ENCODE measurements at places on chromosomes 11 and 22.

DNA sequence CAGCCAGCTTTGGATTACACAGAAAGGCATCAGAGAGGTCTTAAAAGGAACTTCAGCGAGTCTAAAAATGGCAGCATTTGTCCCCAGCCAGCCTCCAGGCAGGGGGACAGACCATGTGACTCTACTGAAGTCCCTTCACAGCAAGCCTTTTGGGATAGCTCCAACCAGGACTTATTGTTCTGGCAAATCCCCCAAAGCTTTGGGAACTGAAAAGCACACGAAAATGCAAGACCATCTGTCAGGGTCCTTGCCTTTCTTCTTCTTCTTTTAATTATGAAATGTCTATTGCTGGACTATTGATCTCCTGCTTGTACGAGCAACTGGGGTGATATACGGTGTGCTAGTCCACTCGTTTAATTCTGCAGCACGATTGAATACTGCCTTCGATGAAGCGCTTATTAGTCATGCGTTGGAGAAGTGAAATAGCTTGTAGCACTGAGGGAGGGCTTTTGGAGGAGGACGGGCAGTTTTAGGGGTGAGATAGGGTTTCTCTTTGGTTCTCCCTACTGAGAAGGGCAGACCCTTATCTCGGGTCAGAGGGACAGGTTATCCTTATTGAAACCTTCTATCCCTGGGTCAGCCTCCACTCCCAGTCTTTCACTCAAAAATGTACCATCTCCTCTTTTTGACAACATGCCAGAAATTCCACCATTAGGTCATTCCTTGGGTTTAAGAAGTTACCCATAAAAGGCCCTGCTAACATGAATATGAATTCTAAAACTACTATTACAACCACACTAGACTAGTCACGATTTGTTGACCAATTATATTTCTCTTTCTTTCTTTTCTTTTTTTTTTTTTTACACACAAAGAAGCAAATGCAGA, 416.4 kb downstream of the MIAT start:
- no peak for DNase-seq

DNA sequence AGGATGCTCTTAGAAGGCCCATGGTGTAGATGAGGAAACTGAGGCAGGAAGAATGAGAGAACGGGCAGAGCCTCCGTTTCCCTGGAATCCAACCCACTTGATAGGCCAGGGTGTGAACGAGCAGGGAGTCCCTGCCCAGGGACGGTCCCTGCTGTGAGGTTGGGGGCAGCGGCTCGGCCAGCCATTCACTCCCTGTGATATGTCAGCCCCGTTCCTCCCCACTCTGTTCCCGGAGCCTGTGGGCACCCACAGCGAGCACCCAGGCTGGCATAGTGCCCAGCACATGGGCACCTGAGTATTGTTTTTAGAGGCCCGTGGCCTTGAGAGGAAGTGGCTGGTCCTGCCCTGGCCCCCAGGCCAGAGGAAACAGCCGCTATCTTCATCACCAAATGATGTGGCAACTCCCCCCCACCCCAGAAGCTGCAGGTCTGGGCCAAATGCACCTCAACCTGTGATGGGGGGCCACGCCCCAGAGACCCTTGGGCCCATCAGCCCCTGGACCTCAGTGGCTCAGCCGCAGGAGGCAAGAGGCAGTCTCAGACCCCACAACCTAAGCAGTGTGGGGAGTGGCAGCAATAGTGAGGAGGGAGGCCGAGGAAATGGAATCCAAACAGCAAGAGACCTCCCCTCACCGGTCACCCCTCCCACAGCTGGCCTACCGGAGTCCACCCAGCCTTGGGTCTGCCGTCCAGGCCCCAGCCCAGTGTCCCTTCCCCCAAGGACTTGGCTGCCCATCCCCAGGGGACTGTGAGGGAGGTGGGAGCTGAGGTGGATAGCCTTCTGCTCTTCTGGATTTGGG, 2.1 kb downstream of the ALDH3B1 start:
- no peak for DNase-seq

- DNase-seq: no peak
Observed at GRCh38 chr11:74085542-74085892, 76.6 kb upstream of the UCP3 start.

- DNase-seq: no peak
Observed at GRCh38 chr11:99973993-99974392, 713.1 kb upstream of the ARHGAP42 start.

DNA sequence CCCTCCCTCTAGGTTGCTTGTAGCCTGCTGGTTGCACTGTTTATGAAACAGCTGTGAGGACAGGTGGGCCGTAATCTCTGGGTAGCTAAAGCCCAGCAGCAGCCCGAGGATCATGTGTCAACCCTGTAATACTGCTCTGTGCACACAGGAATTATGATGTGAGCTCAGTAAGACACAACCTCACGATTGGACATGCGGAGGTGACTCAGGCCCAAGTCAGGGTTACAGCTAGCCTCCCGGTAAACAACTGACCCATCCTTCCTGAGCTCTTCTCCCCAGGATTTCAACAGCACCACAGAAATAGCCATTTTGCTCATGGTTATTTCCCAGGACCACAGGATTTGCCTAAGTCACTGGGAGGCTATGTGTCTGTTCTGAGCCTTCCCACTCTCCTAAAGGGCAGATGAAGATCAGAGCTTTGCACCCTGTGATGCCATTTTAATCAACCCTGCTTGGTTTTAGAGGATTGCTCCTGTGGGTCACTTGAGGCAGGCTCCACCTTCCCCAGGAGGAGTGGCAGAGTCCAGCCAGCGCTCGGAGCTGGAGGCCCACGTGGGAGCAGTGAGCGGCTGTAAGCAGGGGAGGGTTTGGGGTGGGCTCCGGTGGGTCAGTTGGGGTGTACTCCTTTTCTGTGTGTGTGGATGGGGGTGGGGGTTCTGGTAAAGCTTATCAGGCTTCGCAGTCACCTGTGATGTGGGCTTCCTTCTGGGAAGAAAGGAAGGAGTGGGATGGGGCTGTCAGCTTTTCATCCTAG, at the start of gene AMPD3:
Gene AMPD3 (plus strand): TSS at position 387 of the 754 bp plus-strand sequence. CDS start 6,256 bp downstream, outside the sequence.
- DNase-seq: no peak

- DNase-seq: no peak
Observed at GRCh38 chr11:1049911-1050580, 13.5 kb upstream of the MUC6 start.

- no peak for DNase-seq
Observed at GRCh38 chr22:27723708-27724107, 77.8 kb downstream of the MN1 start.

DNA sequence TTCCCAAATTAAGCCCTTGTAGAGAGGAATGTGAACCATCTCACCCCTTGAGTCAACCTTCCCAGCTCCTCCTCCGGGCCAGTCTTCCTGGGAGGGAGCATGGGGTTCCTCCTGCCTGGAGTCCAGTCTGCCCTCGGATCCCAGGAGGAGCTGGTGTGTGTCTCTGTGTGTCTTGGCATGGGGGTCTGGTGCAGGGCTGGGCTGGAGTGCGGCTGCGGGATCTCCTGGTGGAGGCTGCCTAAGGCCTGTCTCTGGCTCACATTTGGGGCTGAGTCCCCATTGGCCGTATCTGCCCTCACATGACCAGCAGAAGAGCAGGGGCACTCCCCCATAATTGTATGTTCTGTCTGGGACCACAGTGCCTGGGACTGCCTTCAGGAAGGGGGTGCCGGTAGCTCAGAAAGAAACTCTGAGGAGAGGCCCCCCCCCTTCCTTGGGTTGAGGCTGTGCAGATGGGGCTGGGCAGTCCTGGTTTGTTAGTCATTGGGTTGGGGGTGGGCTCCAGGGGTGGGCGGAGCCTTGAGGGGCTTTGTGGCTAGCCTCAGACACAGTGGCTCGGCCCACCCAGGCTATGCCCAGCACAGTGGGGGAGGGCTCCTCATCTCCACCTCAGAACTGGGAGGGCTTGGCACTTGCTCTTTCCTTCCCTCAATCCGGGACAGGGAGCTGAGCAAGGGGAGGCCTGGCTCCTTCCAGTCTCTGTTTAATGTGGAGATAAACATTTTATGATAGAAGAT, 2.9 kb downstream of the C1QTNF5 start:
- DNase-seq: no peak

DNA sequence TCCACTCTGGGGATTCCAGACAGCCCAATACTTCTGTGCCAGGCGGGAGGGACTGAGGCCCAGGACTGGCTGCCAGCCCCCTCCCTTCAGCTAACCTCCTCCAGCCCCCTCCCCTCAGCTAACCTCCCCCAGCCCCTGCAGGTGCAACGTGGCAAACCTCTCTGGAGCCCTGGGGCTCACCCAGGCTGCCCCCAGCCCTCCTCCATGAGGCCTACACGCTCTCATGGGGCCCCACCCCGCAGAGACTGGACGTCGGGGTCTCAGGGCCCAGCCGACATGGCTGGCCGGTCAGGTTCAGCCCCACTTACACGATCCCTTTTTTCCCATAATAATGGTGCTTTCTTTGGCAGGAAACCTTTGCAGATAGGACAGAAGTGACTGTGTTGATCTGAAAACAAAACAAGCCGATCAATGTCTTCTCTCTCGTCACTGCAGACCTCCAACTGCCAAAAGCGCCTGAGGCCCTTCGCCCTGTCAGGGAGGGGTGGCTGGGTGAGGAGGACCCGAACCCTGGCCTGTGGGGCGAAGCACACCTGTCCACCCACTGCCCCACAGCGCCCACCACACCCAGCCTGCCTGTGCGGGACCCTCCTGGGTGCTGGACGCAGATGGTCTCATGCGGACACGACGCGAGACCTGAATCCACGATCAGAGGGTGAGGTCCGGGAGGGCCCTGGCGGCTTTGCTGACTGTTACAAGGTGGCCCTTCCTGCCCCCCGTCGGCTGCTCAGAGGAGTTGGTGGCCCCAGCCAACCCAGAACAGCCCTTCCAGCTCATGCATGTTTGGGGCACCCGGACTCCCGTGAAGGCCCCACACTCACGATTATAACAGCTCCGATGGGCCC, 33.6 kb downstream of the TRMU start:
- no peak for DNase-seq

DNA sequence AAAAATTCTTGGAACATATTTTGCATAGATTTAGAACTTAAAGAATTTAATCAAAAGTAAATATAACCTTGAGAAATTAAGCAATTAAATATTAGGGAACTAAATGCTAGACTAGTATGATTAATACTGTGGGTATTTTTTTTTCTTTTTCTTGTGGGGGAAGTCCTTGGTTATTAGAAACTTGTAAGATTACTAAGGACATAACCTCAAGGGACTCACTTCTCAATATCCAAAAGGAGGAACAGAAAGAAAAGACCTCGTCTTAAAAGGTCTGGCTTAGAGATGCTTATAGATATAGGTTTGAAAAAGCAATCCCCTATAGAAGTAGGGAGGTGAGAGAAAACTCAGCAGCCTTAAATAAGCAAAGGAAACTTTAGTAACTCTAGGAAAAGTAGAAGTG, 368.5 kb downstream of the INSC start:
- no peak for DNase-seq

DNA sequence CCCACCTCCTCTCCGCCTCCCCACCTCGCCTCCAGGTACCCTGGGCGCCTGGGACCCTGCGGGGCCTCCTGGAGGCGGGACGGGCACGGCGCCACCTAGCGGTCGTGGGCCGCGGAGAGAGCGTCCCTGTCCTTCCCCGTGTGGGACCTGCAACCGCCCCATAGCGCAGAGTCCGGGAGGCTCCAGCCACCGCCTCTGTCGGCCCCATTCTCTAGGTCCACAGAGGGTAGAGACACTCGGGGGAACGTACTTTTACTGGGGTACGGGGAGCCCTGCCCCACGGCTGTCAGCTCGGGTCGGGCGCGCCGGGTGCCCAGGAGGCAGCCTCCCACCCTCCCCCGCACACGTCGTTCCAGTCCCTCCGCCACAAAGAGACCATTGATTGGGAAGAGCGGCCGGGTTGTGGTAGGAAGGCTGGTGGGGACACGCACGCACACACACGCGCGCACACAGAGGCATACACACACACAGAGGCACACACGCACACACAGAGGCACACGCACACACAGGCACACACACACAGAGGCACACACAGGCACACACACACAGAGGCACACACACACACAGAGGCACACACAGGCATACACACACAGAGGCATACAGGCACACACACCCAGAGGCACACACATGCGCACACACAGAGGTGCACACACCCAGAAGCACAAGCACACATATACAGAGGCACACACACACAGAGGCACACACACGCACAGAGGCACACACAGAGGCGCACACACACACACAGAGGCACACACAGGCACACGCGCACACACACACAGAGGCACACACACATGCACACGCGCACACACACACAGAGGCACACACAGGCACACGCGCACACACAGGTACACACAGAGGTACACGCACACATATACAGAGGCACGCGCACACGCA, 12.6 kb upstream of the NECTIN1 start:
- no peak for DNase-seq

DNA sequence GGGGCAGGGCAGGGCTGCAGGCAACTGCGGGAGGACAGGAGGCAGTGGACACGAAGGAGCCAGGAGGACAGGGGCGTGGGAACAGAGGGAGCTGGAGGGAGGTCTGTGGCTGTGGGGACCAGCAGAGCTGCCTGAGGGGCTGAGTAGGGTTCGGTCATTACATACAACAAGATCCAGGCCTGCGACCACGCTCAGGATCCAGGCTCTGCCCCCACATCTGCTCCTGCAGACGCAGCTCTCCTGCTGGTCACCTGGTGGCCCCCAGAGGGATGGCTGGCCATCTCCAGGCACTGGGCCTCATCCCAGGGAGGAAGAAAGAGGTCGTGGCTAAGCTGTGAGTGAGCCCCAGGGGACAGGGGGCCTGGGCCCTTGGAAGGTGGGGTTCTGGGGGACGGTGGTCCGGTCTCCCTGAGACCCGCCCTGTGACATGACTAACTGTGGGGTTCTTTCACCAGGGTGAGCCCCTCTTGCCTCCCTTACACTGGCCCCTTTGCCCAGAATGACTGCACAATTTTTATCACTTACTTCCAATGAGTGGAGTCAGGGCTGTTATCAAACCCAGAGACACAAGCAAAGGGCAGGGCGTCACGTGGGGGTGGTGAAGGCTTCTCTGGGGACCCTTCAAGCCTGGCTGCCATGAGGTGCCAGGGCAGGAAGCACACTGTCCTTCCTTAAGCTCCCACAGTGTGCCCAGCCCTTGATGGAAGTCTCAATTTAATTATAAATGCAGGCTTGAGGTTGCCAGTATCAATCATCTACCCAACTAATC, 6.7 kb upstream of the APOBEC3A start:
- no peak for DNase-seq

- no peak for DNase-seq
Observed at GRCh38 chr11:67058506-67058905, 1.9 kb downstream of the RHOD start.

DNA sequence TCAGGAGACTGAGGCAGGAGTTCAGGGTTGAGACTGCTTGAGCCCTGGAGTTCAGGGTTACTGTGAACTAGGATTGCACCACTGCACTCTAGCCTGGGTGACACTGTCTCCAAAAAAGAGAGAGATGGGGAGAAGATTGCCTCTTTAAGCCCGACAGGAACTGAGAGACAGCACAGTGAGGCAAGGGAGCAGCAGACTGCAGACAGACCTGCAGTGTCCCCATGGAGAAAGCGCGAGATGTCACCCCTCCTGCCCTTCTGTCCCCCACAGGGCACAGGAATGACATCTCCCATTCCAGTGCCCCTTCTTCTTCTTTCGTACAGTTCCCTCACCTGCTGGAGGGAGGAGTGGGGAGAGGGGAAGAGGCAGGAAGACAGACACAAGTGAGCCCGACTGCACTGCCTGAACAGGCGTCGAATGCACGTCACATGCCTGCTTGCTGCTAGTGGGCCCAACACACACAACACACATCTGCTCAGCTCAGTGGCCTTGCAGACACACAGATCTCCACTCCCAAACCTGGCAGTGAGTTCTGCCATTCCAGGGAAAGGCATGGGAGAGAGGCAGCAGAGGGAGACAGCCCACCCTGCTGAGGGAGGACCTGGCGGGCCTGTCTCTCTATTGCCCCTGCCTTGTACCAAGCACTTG, 167.0 kb downstream of the DSCAML1 start:
- DNase-seq: no peak

- no peak for DNase-seq
Observed at GRCh38 chr11:75342966-75343870, 8.2 kb downstream of the ARRB1 start.

- no peak for DNase-seq
Observed at GRCh38 chr11:64887757-64888405, 9.5 kb upstream of the EHD1 start.

Data from GM12864 (cell line).